ENCODE measurements at places on chromosomes 5 and 9. TPM values are rescaled to one million over a fixed set of nuclear protein-coding genes. Genes with fewer than 3 reads are reported as not detected.

- no peaks in the 10 kb centered on the region for H3K27me3 ChIP-seq
- H3K27ac ChIP-seq, result no peak overlapping the region
- H3K4me1 ChIP-seq, result peaks cover 38% of the 10 kb centered on the region
- no peaks in the 10 kb centered on the region for H3K36me3 ChIP-seq
- peak; percentile 54 for DNase-seq
- H3K4me3 ChIP-seq, result no peak overlapping the region
These were observed 105.5 kb upstream of the CHD1 start for GRCh38 chr5:99034336-99034735.

DNA sequence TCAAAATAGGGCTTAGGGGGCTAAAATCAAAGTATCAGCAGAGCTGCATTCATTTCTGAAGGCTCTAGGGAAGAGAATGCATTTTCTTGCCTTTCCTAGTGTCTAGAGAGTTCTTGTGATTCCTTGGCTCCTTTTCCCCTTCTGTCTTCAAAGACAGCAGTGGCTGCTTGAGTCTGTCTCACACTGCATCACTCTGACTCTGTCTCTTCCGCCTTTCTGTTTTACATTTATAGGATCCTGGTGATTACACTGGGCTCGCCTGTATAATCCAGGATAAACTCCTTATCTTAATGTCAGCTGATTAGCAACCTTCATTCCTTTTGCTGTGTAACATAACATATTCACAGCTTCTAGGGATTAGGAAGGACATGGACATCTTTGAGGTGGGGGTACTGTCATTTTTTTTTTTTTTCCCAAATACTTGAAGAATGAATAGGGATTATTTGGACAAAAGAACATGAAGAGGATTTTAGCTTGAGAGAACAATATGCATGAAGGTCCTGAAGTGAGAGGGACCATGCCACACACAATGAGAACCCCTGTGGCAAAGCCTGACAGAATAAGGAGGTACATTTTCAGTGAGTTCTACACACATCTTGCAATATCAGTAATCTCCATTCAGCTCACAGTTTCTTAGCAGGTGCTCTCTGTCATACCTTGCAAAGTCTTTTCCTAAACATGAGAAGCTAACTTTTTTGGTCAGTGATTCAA is 267.6 kb downstream of the FAM170A start:
- H3K36me3 ChIP-seq, result no peaks in the 10 kb centered on the region
- H3K4me3 ChIP-seq, result no peak overlapping the region
- no peaks in the 10 kb centered on the region for H3K4me1 ChIP-seq
- no peak for DNase-seq

DNA sequence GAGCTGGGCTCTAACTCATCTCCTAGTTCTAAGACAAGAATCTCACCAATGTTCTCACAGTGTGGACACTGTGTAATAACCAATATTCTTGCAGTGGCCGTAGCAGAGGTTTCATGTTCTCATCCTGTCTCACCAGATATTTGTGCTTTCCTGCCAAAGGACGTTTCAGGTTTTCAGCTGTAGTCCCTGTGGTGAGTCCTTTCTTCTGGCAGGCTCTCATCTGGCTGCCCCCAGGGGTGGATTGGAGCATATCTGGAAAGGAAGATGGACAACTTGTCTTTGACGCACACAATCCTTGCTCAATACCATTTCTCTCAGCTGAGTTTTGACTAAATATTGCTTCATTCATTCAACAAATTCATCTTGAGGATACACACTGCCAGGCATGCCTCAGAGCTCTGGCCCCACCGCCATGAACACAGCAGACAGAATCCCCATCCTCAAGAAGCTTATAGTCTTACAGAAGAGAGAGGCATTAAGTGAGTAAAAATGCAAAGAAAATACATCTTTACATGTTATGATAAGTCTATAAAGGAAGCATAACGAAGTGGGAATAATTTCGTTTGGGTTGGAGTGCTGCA is 33.8 kb upstream of the NEURL1B start:
- no peak for DNase-seq
- H3K27ac ChIP-seq, result no peak overlapping the region
- no peaks in the 10 kb centered on the region for H3K4me1 ChIP-seq
- H3K36me3 ChIP-seq, result no peaks in the 10 kb centered on the region

GRCh38 chr5:56330806-56331205 is 97.7 kb upstream of the ANKRD55 start:
- no peak overlapping the region for H3K4me3 ChIP-seq
- H3K27me3 ChIP-seq, result no peaks in the 10 kb centered on the region
- peaks cover 15% of the 10 kb centered on the region for H3K4me1 ChIP-seq
- no peak for DNase-seq

- no peak overlapping the region for H3K4me3 ChIP-seq
- DNase-seq, result no peak
- H3K27ac ChIP-seq, result no peak overlapping the region
- H3K27me3 ChIP-seq, result no peaks in the 10 kb centered on the region
- peaks cover 5% of the 10 kb centered on the region for H3K4me1 ChIP-seq
These were observed 68.2 kb downstream of the PHF2 start for GRCh38 chr9:93644397-93645088.

- H3K36me3 ChIP-seq, result no peaks in the 10 kb centered on the region
- H3K27me3 ChIP-seq, result no peaks in the 10 kb centered on the region
- DNase-seq, result no peak
These were observed 33.0 kb upstream of the NCS1 start for GRCh38 chr9:130139251-130139650.

DNA sequence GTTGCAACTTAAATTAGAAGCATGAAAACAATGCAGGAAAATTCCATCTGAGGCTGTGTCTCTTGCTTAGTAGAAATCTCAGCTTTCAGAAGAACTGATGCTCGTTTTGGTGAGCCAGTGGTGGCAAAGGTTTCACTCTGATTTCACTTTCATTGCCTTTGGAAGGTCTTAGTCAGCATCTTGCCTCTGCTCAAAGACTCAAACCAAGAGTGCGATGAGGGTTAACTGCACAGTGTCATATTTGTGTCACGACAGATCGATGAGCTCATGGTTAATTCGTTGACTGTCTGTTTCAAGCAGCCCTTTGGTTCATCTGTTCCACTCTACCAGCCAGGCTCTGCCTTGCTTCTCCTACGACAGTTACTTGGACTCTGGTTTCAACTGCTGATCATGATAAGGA is 331.3 kb upstream of the KIF2A start:
- H3K27ac ChIP-seq, result no peak overlapping the region
- peaks cover 32% of the 10 kb centered on the region for H3K27me3 ChIP-seq
- no peaks in the 10 kb centered on the region for H3K36me3 ChIP-seq
- no peak for DNase-seq
- H3K4me1 ChIP-seq, result no peaks in the 10 kb centered on the region

DNA sequence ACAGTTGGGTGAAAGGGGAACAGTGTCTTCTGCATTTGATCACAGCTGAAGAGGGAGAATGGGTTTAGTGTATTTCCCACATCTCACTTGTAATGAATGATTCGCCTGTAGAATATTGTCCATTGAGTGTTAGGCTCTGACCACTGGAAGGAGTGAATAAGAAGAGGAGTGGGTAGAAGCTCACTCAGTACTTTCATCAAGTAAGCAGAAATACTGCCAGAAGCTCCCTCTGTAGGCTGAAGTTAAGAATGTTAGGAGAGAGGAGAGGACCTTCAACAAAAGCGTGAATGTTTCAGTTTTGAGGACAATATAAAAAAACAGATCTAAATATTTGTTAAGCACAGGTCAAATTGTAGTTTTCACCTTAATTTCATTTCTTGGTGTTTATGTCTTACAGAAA is 27.5 kb downstream of the FSD1L start:
- H3K27ac ChIP-seq, result no peak overlapping the region
- peak; percentile 30 for DNase-seq
- no peaks in the 10 kb centered on the region for H3K36me3 ChIP-seq
- no peaks in the 10 kb centered on the region for H3K4me1 ChIP-seq
- no peaks in the 10 kb centered on the region for H3K27me3 ChIP-seq

DNA sequence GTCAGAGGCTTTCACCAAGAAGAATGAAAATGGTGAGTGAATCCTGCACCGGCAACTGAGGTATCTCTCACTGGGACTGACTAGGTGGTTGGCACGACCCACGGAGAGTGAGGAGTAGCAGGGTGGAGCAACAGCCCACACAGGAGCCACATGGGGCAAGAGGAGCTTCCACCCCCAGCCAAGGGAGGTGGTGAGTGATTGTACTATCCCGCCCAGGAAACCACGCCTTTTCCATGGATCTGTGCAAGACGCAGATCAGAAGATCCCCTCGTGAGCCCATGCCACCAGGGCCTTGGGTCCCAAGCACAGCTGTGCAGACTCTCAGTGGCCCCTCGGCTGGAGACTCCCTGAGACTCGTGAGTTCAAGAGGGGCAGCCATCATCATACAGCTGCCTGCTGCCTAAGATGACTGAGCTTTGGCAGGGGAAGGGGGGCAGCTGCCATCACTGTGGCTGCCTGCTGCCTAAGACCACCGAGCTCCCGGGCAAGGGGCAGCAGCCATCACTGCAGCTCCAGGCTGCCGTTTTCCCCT is 229.5 kb downstream of the AP3B1 start:
- no peak overlapping the region for H3K27ac ChIP-seq
- DNase-seq, result no peak
- no peaks in the 10 kb centered on the region for H3K36me3 ChIP-seq
- 0 out of 2 replicates have a peak, but pooled peaks cover 4% of the 10 kb centered on the region for H3K4me1 ChIP-seq
- H3K4me3 ChIP-seq, result no peak overlapping the region
- no peaks in the 10 kb centered on the region for H3K27me3 ChIP-seq

DNA sequence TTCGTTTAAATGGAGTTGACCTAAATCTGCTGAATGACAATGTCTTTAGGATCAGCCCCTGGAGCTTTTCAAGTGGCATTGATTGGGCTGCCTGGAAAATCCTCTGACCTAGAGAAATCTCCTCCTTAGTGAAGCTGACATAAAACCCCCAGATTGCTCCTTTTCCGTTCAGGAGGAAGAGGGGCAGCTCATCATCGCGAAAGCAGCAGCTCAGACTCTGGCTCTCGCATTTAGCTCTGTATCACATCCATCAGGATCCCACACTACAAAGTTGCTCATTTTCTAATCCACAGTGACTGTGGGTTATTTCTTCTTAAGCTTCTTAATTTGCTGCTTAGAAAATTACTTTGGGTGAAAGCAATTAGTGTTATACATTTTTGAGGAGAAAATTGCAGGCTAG is 373.7 kb downstream of the ENC1 start:
- no peak overlapping the region for H3K4me3 ChIP-seq
- no peaks in the 10 kb centered on the region for H3K27me3 ChIP-seq
- DNase-seq, result no peak
- H3K4me1 ChIP-seq, result no peaks in the 10 kb centered on the region
- H3K27ac ChIP-seq, result no peak overlapping the region

- no peaks in the 10 kb centered on the region for H3K27me3 ChIP-seq
- no peaks in the 10 kb centered on the region for H3K36me3 ChIP-seq
- H3K4me1 ChIP-seq, result peaks cover 4% of the 10 kb centered on the region
- no peak for DNase-seq
These were observed 151.1 kb upstream of the ERCC6L2 start for GRCh38 chr9:95724253-95724991.

- H3K36me3 ChIP-seq, result no peaks in the 10 kb centered on the region
- peaks cover 55% of the 10 kb centered on the region for H3K27me3 ChIP-seq
- peaks cover 3% of the 10 kb centered on the region for H3K4me1 ChIP-seq
- no peak for DNase-seq
- H3K4me3 ChIP-seq, result no peak overlapping the region
These were observed 4.6 kb downstream of the SEMA6A start for GRCh38 chr5:116569999-116570398.

GRCh38 chr9:117649126-117649525 is 55.1 kb upstream of the TLR4 start:
- no peaks in the 10 kb centered on the region for H3K36me3 ChIP-seq
- no peak overlapping the region for H3K4me3 ChIP-seq
- no peak for DNase-seq
- no peaks in the 10 kb centered on the region for H3K27me3 ChIP-seq

GRCh38 chr9:127974769-127975261 is 6.0 kb downstream of the EEIG1 start:
- no peaks in the 10 kb centered on the region for H3K27me3 ChIP-seq
- peaks cover 20% of the 10 kb centered on the region for H3K4me1 ChIP-seq
- no peak for DNase-seq
- no peaks in the 10 kb centered on the region for H3K36me3 ChIP-seq
- no peak overlapping the region for H3K27ac ChIP-seq

DNA sequence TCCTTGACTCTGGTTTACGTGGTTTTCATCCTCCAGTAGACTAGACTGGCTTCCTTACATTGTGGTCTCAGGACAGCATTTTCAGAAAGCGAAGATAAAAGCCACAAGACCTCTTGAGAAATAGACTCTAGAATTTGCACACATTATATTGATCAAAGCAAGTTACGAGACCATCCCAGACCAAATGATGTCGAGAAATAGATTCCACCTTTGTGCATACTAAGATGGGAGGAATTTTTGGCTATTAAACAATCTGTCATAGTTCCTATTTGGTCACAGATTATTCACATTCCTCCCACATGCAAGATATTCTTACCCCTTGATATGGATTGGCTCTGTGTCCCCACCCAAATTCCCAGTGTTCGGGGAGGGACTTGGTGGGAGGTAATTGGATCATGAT is 65.6 kb downstream of the TEX10 start:
- no peaks in the 10 kb centered on the region for H3K4me1 ChIP-seq
- peaks cover 7% of the 10 kb centered on the region for H3K36me3 ChIP-seq
- no peak for DNase-seq
- H3K27ac ChIP-seq, result no peak overlapping the region
- H3K4me3 ChIP-seq, result no peak overlapping the region

- DNase-seq, result peak; percentile 30
- no peaks in the 10 kb centered on the region for H3K36me3 ChIP-seq
- no peak overlapping the region for H3K4me3 ChIP-seq
- no peaks in the 10 kb centered on the region for H3K4me1 ChIP-seq
These were observed 13.8 kb upstream of the RANBP17 start for GRCh38 chr5:170848033-170848432.

The PTPDC1 gene
- total RNA-seq, result 5.4 TPM

The PCDHB14 gene
- 0.58 TPM for total RNA-seq

The TLX3 gene
- not detected for total RNA-seq

The PKD2L2 gene
- not detected for total RNA-seq
